ENCODE measurements at places on chromosomes 12 and 14.

GRCh38 chr14:71242237-71242748, 335.0 kb downstream of the PCNX1 start:
- DNase-seq, result peak; percentile 82

GRCh38 chr14:58275527-58276190, 22.7 kb upstream of the ARID4A start:
- no peak for DNase-seq

DNA sequence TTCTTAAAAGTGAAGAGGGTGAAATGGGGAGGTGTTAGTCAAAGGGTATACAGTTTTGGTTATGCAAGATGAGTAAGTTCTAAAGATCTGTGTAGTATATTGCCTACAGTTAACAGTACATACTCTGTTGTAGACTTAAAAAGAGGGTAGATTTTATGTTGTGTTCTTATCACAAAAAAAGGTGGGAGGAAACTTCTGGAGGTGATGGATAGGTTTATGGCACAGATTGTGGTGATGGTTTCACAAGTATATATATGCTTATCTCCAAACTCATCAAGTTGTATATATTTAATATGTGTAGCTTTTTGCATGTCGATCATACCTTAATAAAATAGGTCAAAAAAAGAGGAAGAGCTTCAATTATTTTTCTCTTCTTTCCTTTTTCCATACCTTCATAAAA, 64.0 kb downstream of the PDE3A start:
- DNase-seq, result no peak

DNA sequence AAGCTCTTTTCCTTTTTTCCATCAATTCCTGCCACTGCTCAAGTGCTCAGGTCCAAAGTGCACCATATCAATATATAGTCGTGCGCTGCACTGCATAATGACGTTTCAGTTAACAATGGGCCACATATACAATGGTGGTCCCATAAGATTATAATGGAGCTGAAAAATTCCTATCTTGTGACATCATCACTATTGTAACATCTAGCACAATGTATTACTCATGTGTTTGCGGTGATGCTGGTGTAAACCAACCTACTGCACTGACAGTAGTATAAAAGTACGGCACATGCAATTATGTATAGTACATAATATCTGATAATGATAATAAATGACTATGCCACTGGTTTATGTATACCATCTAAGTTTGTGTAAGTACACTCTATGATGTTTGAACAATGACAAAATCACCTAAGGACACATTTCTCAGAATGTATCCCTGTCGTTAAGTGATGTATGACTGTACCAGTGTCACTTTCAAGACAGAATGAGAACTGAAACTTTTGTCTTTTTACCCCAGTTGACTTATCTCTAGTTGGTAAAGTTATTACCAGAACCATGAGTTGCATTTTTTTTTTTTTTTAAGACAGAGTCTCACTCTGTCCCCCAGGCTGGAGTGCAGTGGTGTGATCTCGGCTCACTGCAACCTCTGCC, 53.7 kb upstream of the INSM2 start:
- no peak for DNase-seq

- DNase-seq, result no peak
These were observed 89.2 kb upstream of the USP44 start for GRCh38 chr12:95640516-95640915.

All from fibroblast of skin of scalp (primary cell).